ENCODE measurements at places on chromosomes 6 and 20. TPM values are rescaled to one million over a fixed set of nuclear protein-coding genes. Genes with fewer than 3 reads are reported as not detected.

TFEB gene
- 3.4 TPM for total RNA-seq

ANKRD6 gene
- 12.3 TPM for total RNA-seq

SLC24A3 gene
- total RNA-seq = 0.66 TPM

APOBEC2 gene
- not detected for total RNA-seq

ADA gene
- 0.99 TPM for total RNA-seq

CDC25B gene
- total RNA-seq = 42.0 TPM

CDKAL1 gene
- 13.9 TPM for total RNA-seq

PTCHD4 gene
- 1.2 TPM for total RNA-seq

TMX4 gene
- 30.3 TPM for total RNA-seq

TPMT gene
- total RNA-seq = 17.7 TPM

ZNF831 gene
- not detected for total RNA-seq

NHLRC1 gene
- total RNA-seq = 3.0 TPM

ALDH5A1 gene
- total RNA-seq = 2.9 TPM

KCNQ2 gene
- total RNA-seq = not detected

C6orf163 gene
- 2.1 TPM for total RNA-seq

WASF1 gene
- total RNA-seq = 2.5 TPM

CAP2 gene
- total RNA-seq = 8.1 TPM

PLG gene
- not detected for total RNA-seq

LBP gene
- total RNA-seq = 0.26 TPM

HTR1E gene
- total RNA-seq = not detected

Data from aortic smooth muscle cell (primary cell).